Activated T-helper 1 cell treated with anti-CD3 and anti-CD28 coated beads, Interleukin-12 subunit alpha, Interleukin-12 subunit beta, Interleukin-2, Interleukin-4 antibody, amounts not matched to agents 30 ng/mL and 10 ng/mL and 1 ng/mL, durations not matched to agents 14 hours and 24 hours and 36 hours (primary cell): ENCODE measurements at places on chromosomes 5 and 9. TPM values are rescaled to one million over a fixed set of nuclear protein-coding genes. Genes with fewer than 3 reads are reported as not detected.

Gene PCDHGA10
- 0.10 and 0.13 TPM in 2 replicates for total RNA-seq

DNA sequence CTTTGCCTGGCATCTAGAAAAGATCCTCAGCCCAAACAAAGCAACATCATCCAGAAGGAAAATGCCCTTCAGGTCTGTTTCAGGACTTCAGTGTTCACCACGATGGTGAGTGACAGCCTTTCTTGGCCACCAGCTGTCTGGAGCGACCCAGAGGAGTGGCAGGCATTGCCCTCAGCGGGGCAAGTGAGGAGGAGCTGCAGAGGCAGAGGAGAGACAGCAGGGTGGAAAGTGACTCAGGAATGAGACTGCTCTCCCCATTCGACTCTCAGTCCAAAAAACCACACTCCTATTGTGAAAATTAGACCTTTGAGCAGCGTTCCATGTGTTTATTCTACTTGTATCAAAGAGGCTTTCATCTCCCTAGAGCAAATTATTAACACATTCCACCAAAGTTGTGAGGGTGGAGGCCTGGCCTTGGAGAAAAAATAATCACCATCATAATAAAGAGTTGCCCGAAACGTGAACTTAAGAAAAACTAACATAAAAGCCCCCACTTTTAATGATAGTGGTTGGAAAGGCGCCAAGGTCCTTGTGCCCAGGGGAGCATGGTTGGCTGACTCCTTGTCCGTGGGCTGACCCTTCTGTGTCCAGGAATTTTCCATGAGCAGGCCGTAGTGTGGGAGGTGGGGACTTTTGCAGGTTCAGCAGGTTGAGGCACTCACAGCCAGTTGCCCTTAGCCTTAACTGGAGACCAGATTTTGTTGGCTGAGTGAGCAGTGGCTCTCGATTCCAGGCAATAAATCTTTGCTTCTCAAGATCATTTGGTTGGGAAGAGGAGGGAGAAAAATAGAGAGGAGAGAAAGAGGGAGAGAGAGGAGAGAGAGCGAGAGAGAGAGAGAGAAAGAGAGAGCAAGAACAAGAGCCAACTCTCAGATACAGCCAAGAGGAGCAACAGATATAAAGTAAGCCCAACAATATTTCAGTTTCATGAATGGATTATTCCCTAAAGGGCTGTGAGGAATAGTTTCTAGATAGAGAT lies 125.9 kb upstream of the ANKRD55 start:
- no peak overlapping the region for H3K27ac ChIP-seq
- H3K36me3 ChIP-seq, result peaks cover 2% of the 10 kb centered on the region
- H3K4me3 ChIP-seq, result no peak overlapping the region
- H3K4me1 ChIP-seq, result no peaks in the 10 kb centered on the region

- H3K4me1 ChIP-seq, result no peaks in the 10 kb centered on the region
- no peaks in the 10 kb centered on the region for H3K36me3 ChIP-seq
- no peaks in the 10 kb centered on the region for H3K27me3 ChIP-seq
Measured at GRCh38 chr5:125526966-125527365, 780.5 kb upstream of the ZNF608 start.

DNA sequence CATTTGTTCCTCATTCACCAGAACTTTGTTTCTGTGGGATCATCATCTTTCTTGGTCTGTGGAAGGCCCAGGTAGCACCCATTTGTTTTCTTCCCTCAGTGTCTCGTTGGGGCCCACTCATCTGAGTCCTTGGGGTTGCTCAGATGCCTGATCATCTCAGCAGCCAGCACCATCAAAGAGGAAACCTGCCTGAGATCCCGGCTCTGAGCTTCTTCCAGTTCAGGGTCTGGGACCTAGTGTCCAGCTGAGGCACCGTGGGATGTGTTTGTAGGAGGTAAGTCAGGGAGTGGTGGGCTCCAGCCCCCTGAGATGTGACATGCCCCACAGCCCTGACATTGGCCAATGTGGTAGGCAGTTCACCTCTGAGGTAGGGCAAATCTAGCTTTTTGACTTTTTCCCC lies 9.4 kb upstream of the CD180 start:
- DNase-seq, result no peak
- peak overlapping the region; percentile 13 for H3K4me3 ChIP-seq
- H3K27me3 ChIP-seq, result no peaks in the 10 kb centered on the region
- peaks cover 11% of the 10 kb centered on the region for H3K36me3 ChIP-seq
- H3K27ac ChIP-seq, result peak overlapping the region; percentile 98

- H3K4me1 ChIP-seq, result no peaks in the 10 kb centered on the region
- DNase-seq, result no peak
Measured at GRCh38 chr5:141672841-141673813, 8.9 kb downstream of the ARAP3 start.

GRCh38 chr9:117835798-117836197 lies 131.6 kb downstream of the TLR4 start:
- H3K36me3 ChIP-seq, result no peaks in the 10 kb centered on the region
- no peak for DNase-seq
- H3K4me3 ChIP-seq, result no peak overlapping the region
- H3K4me1 ChIP-seq, result no peaks in the 10 kb centered on the region

DNA sequence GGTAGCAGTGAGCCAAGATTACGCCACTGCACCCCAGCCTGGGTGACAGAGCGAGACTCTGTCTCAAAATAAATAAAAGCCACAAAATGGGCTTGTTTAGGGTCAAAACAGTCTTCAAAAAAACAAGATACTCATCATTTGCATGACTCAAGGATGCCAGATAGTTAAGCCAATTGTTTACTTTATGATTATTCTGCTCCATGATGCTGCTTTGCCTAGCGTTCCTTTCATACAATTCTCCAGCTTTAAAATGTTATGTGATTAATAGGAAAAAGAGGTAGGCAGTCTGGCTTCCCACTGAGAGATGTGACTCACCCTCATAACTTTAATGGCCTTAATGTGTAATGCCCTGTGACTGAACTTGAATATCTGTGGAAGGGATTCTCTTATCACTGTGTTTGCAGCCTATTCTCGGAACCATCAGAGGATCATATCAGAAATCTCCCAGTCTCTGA lies 364.6 kb upstream of the TRPC7 start:
- no peak for DNase-seq
- H3K4me1 ChIP-seq, result no peaks in the 10 kb centered on the region
- no peaks in the 10 kb centered on the region for H3K36me3 ChIP-seq
- H3K4me3 ChIP-seq, result no peak overlapping the region

GRCh38 chr5:125291447-125291846 lies 545.0 kb upstream of the ZNF608 start:
- no peak overlapping the region for H3K27ac ChIP-seq
- H3K27me3 ChIP-seq, result no peaks in the 10 kb centered on the region
- H3K4me1 ChIP-seq, result no peaks in the 10 kb centered on the region
- no peak overlapping the region for H3K4me3 ChIP-seq
- no peaks in the 10 kb centered on the region for H3K36me3 ChIP-seq

DNA sequence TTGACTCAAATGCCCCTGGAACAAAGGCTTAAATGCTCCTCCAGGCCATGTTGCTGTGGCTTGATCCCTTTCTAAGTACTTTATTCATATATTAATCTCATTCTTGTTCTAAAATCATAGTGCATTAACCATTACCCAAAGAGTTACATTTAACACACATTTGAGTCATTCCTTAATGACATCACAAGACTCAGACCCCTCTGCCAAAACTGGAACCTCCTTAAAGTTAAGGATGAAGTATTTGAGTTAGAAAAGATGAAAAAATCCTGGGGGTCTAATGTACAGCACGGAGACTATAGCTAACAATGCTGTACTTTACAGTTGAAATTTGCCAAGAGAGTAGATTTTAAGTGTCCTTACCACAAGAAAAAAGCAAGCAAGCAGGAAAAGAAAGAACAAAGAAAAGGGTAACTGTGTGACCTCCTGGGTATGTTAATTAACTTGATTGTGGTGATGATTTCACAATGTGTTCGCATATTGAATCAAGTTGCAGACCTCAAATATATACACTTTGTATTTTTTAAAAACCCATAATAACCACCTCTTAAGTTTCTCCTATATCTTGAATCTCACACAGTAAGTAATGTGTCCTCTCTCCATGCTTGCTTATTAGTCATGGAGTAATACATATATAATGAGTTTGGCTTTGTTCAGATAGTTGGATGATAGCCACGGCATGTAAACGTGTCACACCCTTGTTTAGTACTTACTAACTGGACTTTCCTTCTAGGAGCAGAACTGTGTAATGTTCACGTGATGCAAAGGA lies 376.9 kb downstream of the SEMA5A start:
- DNase-seq, result no peak
- H3K27ac ChIP-seq, result no peak overlapping the region
- no peaks in the 10 kb centered on the region for H3K4me1 ChIP-seq
- no peaks in the 10 kb centered on the region for H3K36me3 ChIP-seq
- H3K27me3 ChIP-seq, result no peaks in the 10 kb centered on the region
- H3K4me3 ChIP-seq, result no peak overlapping the region

GRCh38 chr9:136274786-136275654 lies 28.9 kb downstream of the CCDC187 start:
- H3K27me3 ChIP-seq, result peaks cover 4% of the 10 kb centered on the region
- DNase-seq, result no peak
- no peak overlapping the region for H3K27ac ChIP-seq
- no peaks in the 10 kb centered on the region for H3K36me3 ChIP-seq

DNA sequence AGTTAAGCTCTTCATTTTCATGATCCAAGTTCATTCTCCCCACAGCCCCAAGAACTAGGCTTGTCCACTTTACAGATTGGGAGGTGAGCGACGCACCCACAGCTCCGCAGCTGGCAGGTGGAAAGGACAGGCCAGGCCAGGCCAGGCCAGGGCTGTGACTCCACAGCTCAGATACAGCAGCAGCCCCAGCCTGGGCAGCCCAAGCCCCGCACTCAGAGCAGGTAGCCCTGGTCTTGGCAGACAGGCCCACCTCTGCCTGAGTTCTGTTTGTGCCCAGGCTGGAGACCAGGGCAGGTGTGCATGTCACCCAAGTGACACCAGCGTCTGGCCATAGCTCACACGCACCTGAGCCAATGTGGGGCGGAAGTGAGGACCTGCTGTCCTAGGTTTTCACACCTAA lies 124.7 kb downstream of the WNK2 start:
- no peak overlapping the region for H3K4me3 ChIP-seq
- H3K36me3 ChIP-seq, result no peaks in the 10 kb centered on the region
- no peak for DNase-seq
- H3K27ac ChIP-seq, result no peak overlapping the region
- peaks cover 2% of the 10 kb centered on the region for H3K27me3 ChIP-seq
- H3K4me1 ChIP-seq, result peaks cover 9% of the 10 kb centered on the region

- H3K36me3 ChIP-seq, result no peaks in the 10 kb centered on the region
- H3K4me1 ChIP-seq, result peaks cover 8% of the 10 kb centered on the region
- DNase-seq, result no peak
- H3K4me3 ChIP-seq, result no peak overlapping the region
- H3K27ac ChIP-seq, result no peak overlapping the region
Measured at GRCh38 chr5:55160493-55161209, 680 bp downstream of the GPX8 start.

GRCh38 chr5:11547140-11547539 lies 357.1 kb downstream of the CTNND2 start:
- no peaks in the 10 kb centered on the region for H3K36me3 ChIP-seq
- no peaks in the 10 kb centered on the region for H3K27me3 ChIP-seq
- H3K4me1 ChIP-seq, result no peaks in the 10 kb centered on the region
- H3K4me3 ChIP-seq, result no peak overlapping the region
- no peak for DNase-seq

Gene C1QTNF2
- not detected in 2 replicates for total RNA-seq

DNA sequence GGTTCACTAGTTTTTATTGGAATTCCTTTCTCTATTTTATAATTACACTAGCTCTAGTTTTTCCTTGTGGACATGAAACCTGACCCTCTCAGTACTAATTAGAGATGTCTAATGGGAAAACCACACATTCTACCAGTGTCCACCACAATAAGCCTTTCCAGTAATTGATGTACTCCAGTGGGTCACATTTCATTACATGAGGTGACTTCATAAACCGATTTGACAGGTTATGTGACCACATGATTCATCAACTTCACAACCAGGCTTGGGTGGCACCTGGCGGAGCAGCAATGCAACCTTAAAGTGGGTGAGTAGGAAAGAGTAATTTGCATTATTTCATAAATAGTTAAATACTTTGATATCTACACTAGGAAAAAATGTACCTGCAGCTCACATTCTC lies 284.2 kb upstream of the ADAMTS16 start:
- no peak overlapping the region for H3K27ac ChIP-seq
- H3K4me3 ChIP-seq, result no peak overlapping the region
- no peaks in the 10 kb centered on the region for H3K4me1 ChIP-seq

GRCh38 chr5:69184621-69185020 lies 4.8 kb upstream of the CENPH start:
- H3K4me3 ChIP-seq, result no peak overlapping the region
- no peak for DNase-seq
- no peaks in the 10 kb centered on the region for H3K36me3 ChIP-seq
- H3K4me1 ChIP-seq, result peaks cover 8% of the 10 kb centered on the region
- H3K27ac ChIP-seq, result no peak overlapping the region
- no peaks in the 10 kb centered on the region for H3K27me3 ChIP-seq

- no peak for DNase-seq
- no peaks in the 10 kb centered on the region for H3K36me3 ChIP-seq
- no peaks in the 10 kb centered on the region for H3K27me3 ChIP-seq
- H3K4me3 ChIP-seq, result no peak overlapping the region
Measured at GRCh38 chr5:17400724-17401469, 97.1 kb upstream of the TAF11L2 start.

- no peak overlapping the region for H3K4me3 ChIP-seq
- H3K36me3 ChIP-seq, result no peaks in the 10 kb centered on the region
- H3K27me3 ChIP-seq, result no peaks in the 10 kb centered on the region
- H3K27ac ChIP-seq, result no peak overlapping the region
- DNase-seq, result no peak
Measured at GRCh38 chr9:127537792-127538191, 74.3 kb upstream of the STXBP1 start.

- no peak overlapping the region for H3K4me3 ChIP-seq
- H3K36me3 ChIP-seq, result peaks cover 55% of the 10 kb centered on the region
- no peaks in the 10 kb centered on the region for H3K27me3 ChIP-seq
- H3K4me1 ChIP-seq, result peaks cover 36% of the 10 kb centered on the region
- no peak for DNase-seq
Measured at GRCh38 chr5:175687231-175687701, 29.4 kb downstream of the HRH2 start.

GRCh38 chr5:168086746-168087145 lies 204.7 kb upstream of the WWC1 start:
- H3K27me3 ChIP-seq, result no peaks in the 10 kb centered on the region
- no peak for DNase-seq
- no peak overlapping the region for H3K27ac ChIP-seq
- no peaks in the 10 kb centered on the region for H3K4me1 ChIP-seq
- no peak overlapping the region for H3K4me3 ChIP-seq

Gene CDKN2B
- 0.73 and 0.76 TPM in 2 replicates for total RNA-seq

Gene SARDH
- total RNA-seq, result 0.51 and 0.60 TPM in 2 replicates

GRCh38 chr5:174281855-174282254 lies 236.3 kb downstream of the NSG2 start:
- no peaks in the 10 kb centered on the region for H3K27me3 ChIP-seq
- H3K4me3 ChIP-seq, result no peak overlapping the region
- DNase-seq, result no peak
- no peaks in the 10 kb centered on the region for H3K36me3 ChIP-seq

DNA sequence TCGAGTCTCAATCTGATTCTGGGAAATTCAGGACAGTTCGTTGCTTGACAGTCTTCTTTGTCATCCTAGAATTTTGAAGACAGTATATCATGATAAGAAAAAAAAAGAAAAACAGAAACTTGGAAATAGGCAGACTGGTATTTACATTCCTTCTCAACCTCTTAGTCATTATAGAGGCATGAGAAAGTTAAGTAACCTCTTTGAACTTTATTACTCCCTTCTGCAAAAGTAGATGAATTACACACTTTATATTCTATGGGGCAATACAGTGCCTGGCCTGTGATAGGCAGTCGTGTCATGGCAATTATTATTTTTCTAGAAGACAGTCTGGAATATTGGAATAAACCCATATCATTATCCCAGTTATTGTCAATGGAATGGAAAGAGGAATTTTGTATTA lies 828.9 kb downstream of the TLR4 start:
- DNase-seq, result no peak
- no peaks in the 10 kb centered on the region for H3K4me1 ChIP-seq
- H3K4me3 ChIP-seq, result no peak overlapping the region
- no peaks in the 10 kb centered on the region for H3K27me3 ChIP-seq
- no peaks in the 10 kb centered on the region for H3K36me3 ChIP-seq
- no peak overlapping the region for H3K27ac ChIP-seq
